ENCODE measurements at places on chromosomes 1 and 21.

DNA sequence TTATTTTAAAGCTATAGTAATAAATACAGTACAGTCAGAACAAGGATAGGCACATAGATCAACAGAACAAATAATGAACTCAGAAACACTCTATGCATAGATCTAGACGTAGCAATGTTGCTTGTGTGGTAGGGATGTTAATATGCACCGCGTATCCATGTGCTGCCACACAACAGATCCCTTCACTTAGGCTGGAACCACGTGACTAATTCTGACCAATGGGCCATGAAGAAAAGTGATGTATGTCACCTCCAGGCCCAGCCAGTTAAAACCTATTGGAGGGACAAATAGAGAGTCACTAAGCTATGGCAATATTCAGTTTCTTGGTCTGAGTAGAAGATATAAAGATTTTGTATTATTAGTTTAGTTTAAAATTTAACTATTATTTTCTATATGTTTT is 91.4 kb downstream of the ADAMTS1 start:
- DNase-seq, result no peak

- no peak for DNase-seq
These were observed 290.2 kb downstream of the HLX start for GRCh38 chr1:221169447-221169889.

DNA sequence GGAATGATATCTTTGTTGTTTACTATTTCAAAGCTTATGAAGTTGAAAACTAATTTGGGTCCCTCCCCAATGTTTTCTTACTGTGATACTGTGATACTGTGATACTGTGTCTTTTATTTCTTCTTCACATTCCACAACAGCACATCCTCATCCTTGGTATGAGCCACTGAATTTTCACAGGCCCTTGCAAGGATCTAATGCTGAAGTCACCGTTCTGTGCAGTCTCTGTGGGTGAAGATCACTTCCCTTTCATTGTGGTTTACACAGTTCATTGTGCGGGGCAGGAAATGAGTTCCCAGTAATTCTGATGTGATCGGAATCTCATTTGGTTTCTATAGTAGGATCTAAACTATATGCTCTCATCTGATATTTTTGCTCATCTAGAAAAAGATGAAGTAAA is 32.1 kb upstream of the PAXBP1 start:
- no peak for DNase-seq

GRCh38 chr21:34882719-34883131 is 166.4 kb downstream of the RUNX1 start:
- no peak for DNase-seq

DNA sequence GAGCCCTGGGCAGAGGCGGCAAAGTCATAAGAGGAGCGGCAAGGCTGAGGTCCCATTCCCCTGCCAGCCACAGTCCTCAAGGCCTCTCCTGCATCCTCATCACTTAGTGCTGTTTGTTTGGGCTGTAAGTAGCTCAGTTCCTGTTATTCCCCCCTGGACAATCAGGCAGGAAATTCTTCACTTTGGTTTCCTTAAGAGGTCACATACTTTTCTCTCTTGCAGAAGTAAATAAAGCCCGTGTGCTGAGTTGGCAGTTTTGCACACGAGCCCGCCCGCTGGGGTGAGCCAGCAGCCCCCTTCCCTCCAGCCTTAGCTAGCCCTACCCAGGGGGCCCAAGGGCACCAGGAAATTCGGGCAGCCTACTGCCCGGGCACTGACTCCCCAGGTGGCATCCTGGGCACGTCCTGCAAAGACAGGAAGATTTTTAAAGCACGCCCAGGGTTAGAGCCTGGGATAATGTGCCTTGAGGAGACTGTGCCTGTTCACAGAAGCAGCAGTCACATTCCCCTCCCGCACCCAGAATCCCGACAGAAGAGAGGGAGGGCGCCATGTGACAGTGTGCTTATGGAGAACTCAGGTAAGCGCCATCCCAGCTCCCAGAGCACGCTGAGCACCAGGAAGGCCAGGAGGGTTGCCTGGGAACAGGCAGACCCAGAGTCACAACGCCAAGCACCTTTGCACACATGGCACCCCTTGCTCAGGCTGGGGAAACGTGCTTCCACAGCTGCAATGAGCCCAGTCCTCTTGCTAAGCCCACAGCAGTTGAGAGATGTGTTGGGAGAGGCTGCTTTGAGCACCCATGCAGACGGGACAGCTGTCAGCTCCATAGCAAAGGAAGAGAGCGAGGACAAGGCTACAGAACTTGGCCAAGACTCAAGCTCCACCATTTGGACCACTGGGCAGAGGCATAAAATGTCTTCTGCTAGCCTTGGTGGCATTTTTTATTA is 144.5 kb upstream of the TMEM51 start:
- no peak for DNase-seq

DNA sequence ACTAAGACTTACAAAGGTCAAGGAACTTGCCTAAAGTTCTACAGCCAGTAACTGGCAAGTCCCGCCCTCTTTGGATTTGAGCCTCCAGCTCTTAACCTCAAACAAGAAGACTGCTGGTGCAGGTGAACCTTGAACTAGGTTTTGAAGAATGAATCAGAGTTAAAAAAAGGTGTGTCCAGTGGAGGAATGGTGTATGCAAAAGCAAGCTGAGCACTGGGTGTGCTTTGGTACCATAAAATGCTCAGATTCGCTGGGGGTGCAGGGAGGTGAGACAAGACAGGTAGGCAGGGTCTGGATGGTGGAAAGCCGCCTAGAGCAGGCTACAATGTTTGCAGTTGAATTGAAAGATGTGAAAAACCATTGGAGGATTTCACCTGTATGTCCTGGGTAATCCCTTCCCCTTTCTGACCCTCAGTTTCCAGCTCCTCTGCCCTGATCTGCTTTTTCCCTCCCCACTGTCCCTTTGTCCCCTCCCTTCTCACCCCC is 39.8 kb downstream of the FOXD2 start:
- DNase-seq, result peak; percentile 14

DNA sequence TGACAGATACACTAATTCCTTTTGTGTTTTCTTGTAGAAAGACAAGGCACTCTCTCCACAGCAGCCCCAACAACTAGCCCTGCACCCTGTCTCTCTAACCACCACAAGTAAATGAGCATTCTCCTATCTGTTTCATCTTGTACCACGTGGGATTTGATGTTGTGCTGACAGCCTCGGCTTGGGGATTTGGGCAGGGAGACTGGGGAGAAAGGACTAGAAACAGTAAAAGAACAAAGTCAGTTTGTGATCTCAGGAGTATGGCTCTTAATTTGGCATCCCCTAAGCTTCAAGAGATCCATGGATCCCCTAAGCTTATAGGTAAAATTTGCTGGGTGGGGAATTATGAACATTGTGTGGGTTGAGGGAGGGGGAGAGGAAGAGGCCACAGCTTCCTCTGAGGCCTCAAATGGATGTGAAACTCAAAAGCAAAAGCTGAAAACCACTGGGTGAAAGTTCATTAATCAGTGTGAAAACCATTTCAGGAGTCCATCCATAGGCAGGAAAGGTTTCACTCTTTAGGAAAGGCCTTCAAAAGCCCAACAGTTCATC is 3.1 kb downstream of the C1orf162 start:
- no peak for DNase-seq

GRCh38 chr1:19209439-19209989 is 552 bp downstream of the UBR4 start:
- DNase-seq, result no peak

DNA sequence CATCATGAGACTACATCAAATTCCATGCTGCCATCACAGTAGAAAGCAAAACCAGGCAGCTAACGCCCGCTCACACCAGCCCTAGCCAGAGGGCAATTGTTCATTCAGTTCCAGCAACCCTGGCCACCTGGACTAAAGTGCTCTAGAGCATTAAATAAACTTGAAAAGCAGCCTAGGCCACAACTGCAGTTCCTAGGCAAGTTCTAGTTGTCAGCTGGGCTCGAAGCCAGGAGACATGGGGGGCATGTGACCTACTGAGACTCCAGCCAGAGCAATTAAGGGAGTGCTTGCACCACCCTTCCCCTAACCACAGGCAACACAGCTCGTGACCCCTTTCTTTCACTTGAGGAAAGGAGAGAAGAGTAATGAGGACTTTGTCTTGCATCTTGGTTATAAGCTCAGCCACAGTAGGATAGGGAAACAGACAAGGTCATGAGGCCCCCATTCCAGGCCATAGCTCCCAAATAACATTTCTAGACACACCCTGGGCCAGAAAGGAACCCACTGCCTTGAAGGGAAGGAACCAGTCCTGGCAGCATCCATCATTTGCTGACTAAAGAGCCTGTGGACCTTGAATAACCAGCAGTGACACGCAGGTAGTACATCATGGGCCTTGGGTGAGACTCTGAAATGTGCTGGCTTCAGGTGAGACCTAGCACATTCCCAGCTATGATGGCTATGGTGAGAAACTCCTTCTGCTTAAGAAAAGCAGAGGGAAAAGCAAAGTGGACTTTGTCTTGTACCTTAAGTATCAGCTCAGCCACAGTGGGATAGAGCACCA is 77.0 kb downstream of the ZZZ3 start:
- peak; percentile 51 for DNase-seq

- DNase-seq, result no peak
These were observed 13.4 kb downstream of the ID3 start for GRCh38 chr1:23545851-23546250.

GRCh38 chr1:43653893-43654292 is 3.9 kb downstream of the KDM4A start:
- DNase-seq, result no peak

GRCh38 chr1:47441450-47442106 is 3.7 kb downstream of the FOXD2 start:
- DNase-seq, result no peak

DNA sequence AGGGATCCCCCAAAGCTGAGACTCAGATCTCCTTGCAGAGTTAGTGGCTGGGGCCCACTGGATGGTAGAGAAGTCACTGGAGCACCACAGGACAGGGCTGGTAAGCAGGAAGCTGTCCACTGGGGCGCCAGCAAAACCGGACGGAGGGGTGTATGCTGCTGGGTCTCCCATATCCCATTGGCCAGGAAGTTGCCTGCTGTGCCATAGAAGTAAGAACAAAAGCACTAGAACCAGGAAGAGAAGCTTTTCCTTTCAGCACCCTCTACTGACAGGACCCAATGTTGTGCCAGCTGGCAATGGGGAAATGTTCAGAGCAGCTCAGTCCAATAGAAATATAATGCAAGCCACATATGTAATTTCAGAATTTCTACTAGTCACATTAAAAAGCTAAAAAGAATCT is 146.6 kb downstream of the SPATA46 start:
- DNase-seq, result peak; percentile 61

DNA sequence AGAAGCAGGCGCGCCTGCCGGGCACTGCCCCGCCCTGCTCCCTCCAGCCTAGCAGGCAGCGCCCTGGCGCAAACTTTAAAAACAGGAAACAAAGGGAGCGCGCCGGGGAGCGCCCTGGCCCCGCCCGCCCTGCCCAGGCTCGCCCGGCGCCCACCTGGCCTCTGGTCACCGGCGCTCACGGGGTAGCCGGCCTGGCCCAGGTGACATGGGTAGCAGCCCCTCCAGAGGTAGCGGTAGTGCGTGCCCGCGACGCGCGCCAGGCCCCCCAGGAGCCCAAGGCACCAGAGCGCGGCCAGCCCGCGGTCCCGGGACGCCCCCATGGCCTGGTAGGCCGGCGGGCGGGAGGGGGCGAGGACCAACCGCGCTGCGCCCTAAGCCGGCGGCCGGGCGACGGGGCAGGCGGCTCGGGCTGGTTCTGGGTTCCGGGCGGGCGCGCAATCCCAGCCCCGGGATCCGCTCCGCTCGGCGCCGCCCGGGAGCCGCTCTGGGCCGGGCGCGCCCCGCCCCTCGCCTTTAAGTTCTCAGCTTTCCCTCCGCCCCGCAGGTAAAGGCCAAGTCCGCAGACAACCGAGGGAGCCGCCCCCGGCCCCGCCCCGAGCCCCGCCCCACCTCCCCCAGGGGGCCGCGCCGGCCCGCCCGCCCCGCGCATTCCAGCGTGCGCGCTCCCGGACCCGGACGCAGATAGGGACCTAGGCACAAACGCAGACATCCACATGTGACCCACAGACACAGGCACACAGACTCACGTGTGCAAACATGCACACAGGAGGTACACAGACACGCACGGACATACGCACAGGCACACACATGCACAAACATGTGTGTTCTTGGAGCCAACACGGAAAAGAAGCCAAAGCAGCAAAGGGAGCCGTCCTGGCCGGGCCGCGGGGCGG is 76.7 kb downstream of the ARHGEF16 start:
- DNase-seq, result peak; percentile 76

DNA sequence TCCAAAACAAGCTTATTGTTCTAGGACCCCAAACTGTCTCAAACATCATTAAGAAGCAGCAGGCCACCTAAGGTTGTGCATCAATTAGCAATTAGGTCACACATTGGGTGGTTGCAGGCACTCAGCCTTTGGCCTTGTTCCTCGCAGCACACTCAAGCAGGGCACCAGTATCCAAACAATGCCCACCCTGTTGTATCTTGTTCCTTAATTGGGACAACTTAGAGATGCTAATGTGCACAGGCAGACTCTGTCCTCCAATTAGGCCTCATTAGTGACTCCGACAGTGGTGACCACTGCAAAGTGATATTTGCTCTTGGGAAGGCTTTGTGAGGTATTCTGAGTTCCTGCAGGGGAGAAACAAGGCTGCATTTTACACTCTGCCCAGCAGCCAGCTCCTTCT is 515.1 kb upstream of the PTBP2 start:
- no peak for DNase-seq

DNA sequence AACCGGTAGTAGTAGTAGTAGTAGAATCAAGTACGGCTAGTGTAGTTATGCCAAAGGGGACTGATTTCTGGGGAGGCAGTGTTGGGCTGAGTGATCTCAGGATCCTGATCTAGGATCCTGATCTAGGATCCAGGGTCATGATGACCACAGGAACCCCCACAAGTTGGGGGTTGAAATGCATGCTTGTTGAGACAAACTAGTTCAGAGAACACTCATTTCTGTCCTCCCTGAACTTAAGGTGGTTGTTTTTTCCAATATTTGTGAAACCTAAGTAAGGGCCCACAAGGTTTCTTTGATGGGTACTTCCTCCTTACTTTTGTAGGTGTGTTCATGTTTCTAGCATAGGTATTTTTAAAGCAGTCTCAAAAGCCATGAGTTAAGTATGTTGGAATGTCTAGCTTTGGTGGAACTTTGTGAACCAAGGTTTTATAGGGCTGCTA is 33.9 kb upstream of the PDC start:
- peak; percentile 21 for DNase-seq

GRCh38 chr1:67408148-67408547 is 22.1 kb downstream of the SERBP1 start:
- no peak for DNase-seq

DNA sequence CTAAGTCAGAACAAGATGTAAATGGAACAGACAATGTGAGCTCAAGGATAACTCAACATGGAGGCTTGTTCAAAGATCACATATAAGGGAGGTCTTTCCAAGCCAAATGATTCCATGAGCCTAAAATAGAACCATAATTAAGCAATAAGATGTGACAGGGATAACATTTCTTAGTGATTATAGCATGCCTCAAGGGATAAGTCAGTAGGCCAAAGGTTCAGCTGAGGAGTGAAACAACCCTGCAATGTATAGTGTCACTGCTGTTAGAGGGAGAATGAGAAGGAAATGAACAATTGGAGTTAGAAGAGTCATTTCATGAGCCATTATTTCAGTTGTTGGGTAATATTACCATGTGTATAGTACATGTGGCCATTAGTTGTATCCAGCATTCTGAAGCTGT is 25.0 kb downstream of the GORAB start:
- DNase-seq, result no peak

Measured in Calu3 (cell line).